ENCODE measurements at places on chromosomes 11 and 22. TPM values are rescaled to one million over a fixed set of nuclear protein-coding genes. Genes with fewer than 3 reads are reported as not detected.

- no peaks in the 10 kb centered on the region for H3K27me3 ChIP-seq
- no peak overlapping the region for H3K4me3 ChIP-seq
- no peak overlapping the region for H3K27ac ChIP-seq
- no peak for DNase-seq
- no peaks in the 10 kb centered on the region for H3K36me3 ChIP-seq
Measured at GRCh38 chr11:38425578-38425977, 1827.5 kb upstream of the RAG2 start.

GRCh38 chr11:67120456-67120855, 1.4 kb downstream of the KDM2A start:
- no peak for DNase-seq
- H3K36me3 ChIP-seq, result no peaks in the 10 kb centered on the region
- peak overlapping the region; percentile 98 for H3K4me3 ChIP-seq
- peak overlapping the region; percentile 99 for H3K27ac ChIP-seq
- H3K27me3 ChIP-seq, result no peaks in the 10 kb centered on the region

GRCh38 chr11:2748061-2748813, 48.4 kb upstream of the KCNQ1OT1 start:
- no peaks in the 10 kb centered on the region for H3K36me3 ChIP-seq
- no peaks in the 10 kb centered on the region for H3K4me1 ChIP-seq
- H3K27me3 ChIP-seq, result no peaks in the 10 kb centered on the region
- H3K27ac ChIP-seq, result no peak overlapping the region

GRCh38 chr11:112156153-112156955, 7.5 kb downstream of the IL18 start:
- H3K4me3 ChIP-seq, result no peak overlapping the region
- peaks cover 37% of the 10 kb centered on the region for H3K4me1 ChIP-seq
- no peak for DNase-seq
- H3K27ac ChIP-seq, result peak overlapping the region; percentile 73
- no peaks in the 10 kb centered on the region for H3K27me3 ChIP-seq

DNA sequence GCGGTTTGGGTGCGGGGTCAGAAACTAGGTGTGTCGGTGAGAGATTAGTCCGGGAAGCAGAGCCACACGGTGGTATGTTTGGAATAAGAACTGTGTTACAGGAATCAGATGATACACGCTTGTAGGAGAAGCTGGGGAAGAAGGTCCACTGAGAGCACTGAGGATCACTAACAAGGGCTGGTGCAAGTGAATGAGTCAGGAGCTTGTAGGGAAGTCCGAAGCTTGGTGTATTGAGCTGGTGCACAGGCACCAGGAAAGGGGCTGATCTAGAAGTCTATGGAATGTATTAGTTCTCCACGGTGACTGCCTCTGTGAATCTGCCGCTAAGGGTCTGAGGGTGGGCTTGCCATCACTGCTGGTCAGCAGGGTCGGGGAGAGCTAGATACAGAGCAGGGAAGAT, 18.8 kb upstream of the GRK3 start:
- H3K27ac ChIP-seq, result no peak overlapping the region
- no peak for DNase-seq
- no peaks in the 10 kb centered on the region for H3K36me3 ChIP-seq
- H3K27me3 ChIP-seq, result no peaks in the 10 kb centered on the region
- no peaks in the 10 kb centered on the region for H3K4me1 ChIP-seq

The TST gene
- total RNA-seq, result 69.0 TPM

The PUS3 gene
- total RNA-seq, result 5.9 TPM

The UCP2 gene
- 55.5 TPM for total RNA-seq

The ACAT1 gene
- total RNA-seq, result 66.3 TPM

All from tibial nerve (tissue), 4 donors.